ENCODE measurements at places on chromosomes 5 and 9.

DNA sequence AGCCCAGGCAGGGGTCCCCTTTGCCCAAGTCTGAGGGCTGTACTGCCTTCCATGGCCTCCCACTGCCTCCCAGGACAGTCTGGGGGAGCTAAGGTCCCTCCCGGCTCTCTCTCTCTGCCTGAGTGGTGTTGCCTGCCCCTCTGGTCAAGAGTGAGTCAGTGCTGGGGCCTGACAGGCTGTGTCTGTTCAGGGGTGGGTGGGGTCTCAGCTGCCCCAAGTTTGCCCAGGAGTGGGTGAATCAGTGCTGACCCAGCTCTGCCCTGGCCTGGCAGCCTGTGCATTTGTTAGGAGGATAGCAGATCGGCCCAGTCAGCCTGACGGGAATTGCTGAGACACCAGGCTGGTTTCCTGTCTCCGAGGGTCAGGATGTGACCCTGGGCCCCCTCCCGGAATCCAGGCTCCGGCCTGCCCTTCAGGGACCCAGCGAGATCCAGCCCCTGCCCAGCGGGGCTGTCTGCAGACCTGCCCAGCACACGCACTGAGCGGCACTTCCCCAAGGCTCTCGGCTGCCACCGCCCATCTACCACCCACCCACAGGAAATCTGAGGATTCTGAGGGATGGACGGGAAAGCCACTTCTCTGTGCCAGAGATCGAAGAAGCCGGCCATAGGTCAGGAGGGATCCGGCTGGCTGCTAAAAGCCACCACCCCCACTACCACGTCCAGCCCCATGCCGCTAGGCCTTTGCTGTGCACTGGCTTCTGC, 15.9 kb downstream of the ENG start:
- peaks cover 26% of the 10 kb centered on the region for H3K36me3 ChIP-seq
- no peaks in the 10 kb centered on the region for H3K27me3 ChIP-seq
- H3K4me1 ChIP-seq: peaks cover 5% of the 10 kb centered on the region

DNA sequence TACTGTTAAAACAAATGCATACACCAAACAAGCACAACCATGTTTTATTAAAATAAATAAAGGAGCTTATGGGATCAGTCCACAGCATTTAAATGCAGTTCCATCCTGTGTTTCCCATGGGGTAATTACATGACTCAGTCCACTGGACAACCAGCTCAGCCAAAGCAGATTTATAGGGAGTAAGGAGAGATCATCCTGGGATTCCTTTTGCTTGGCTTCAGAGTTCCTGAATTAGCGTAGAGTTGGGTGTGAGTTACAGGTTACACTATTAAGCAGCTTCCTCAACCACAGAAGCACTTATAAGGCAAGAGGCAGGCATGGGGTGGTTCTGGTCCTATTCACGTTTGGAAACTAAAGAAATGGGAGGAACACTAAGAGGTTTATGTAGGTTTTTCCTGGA, 381.1 kb upstream of the ACTBL2 start:
- no peaks in the 10 kb centered on the region for H3K4me1 ChIP-seq
- no peak overlapping the region for H3K27ac ChIP-seq
- H3K27me3 ChIP-seq: no peaks in the 10 kb centered on the region
- H3K36me3 ChIP-seq: no peaks in the 10 kb centered on the region

- H3K4me3 ChIP-seq: peak overlapping the region; percentile 17
- no peaks in the 10 kb centered on the region for H3K27me3 ChIP-seq
- DNase-seq: no peak
These were observed 37.7 kb downstream of the RGS3 start for GRCh38 chr9:113501129-113501686.

DNA sequence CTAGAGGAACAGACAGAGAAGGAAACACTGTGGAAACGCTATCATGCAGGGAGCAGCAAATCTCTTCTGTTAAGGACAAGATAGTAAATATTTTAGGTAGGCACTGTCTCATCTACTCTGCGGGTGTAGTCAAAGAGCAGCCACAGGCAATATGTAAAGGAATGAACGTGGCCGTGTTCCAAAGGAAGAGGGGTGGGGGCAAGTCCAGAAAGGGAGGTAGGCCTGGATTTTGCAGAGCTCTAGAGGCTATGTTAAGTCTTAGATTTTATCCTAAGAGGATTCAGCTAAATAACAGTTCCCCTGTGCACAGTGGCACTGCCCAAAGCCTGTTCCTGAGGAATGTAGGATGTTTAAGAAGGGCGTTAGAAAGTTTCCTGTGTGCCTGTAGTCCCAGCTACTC, 161.6 kb downstream of the ACTL7B start:
- H3K4me1 ChIP-seq: no peaks in the 10 kb centered on the region
- no peaks in the 10 kb centered on the region for H3K27me3 ChIP-seq
- no peak for DNase-seq
- H3K4me3 ChIP-seq: no peak overlapping the region
- no peak overlapping the region for H3K27ac ChIP-seq

- H3K4me3 ChIP-seq: no peak overlapping the region
- H3K27me3 ChIP-seq: no peaks in the 10 kb centered on the region
- no peaks in the 10 kb centered on the region for H3K36me3 ChIP-seq
These were observed 92.5 kb upstream of the ZNF366 start for GRCh38 chr5:72599519-72600370.

DNA sequence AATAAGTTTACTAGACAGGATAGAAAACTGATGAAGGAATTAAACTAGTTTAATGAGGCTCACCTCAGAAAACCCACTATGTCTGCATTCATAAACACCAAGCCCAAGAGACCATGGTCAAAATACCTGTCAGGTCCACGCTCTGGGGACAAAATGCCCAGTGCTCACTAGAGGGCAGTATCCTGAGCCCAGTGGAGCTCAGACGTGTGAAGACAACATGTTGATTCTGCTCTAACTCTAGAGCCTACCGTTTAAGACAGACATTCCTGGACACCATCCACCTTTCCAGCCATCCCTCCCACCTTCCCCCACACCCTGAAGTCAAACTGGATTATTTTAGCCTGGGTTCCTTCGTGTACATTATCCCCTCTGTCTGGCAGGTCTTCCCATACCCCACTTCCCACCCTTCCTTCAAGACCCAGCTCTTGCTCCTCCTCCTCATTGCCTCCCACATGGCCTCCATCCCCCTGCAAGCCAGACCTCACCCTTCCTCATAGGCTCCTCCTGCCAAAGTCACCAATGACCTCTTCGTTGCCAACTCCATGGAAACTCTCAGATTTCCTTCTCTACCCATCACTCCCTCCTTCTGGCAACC, 142.3 kb upstream of the FSTL4 start:
- no peak overlapping the region for H3K27ac ChIP-seq
- H3K4me1 ChIP-seq: no peaks in the 10 kb centered on the region
- no peaks in the 10 kb centered on the region for H3K36me3 ChIP-seq

DNA sequence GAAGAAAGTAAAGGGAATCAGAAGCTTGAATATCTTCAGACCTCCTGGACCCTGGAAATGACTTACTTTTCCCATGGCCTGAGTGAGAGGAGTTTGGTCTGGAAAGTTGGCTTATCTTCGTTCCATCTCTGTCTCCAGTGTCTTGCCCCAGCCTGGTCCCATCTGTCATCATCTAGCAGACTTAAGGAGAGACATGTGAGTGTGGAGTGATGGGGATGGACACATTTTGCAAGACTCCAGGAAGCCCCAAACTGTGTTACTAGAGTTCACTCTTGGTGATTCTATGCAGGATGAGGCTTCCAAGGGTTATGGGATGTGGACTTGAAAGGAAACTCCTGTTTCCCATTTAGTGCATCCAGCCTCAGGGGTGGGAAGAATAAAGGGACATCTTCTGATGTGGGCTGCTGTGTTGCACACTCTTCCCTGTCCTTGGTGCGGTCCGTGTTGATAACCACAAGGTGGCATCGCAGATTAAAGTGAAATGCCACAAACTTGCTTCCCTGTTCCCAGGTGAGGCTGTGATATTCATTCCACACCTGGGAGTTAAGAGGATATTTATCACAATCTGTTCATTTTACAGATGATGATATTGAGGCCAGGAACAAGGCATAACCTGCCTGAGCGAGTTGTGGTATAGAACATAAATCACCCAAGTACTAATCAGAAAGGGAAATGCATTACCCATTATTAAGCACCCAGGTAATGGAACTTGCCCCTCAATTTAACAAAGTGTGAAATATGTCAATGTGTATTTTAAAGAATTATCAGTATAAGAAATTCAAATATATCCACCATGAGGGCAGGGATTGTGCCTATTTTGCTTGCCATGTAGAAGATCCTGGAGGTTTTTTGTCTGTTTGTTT, 269.9 kb upstream of the PAPPA start:
- DNase-seq: no peak
- no peaks in the 10 kb centered on the region for H3K27me3 ChIP-seq
- H3K4me3 ChIP-seq: no peak overlapping the region
- no peaks in the 10 kb centered on the region for H3K4me1 ChIP-seq

DNA sequence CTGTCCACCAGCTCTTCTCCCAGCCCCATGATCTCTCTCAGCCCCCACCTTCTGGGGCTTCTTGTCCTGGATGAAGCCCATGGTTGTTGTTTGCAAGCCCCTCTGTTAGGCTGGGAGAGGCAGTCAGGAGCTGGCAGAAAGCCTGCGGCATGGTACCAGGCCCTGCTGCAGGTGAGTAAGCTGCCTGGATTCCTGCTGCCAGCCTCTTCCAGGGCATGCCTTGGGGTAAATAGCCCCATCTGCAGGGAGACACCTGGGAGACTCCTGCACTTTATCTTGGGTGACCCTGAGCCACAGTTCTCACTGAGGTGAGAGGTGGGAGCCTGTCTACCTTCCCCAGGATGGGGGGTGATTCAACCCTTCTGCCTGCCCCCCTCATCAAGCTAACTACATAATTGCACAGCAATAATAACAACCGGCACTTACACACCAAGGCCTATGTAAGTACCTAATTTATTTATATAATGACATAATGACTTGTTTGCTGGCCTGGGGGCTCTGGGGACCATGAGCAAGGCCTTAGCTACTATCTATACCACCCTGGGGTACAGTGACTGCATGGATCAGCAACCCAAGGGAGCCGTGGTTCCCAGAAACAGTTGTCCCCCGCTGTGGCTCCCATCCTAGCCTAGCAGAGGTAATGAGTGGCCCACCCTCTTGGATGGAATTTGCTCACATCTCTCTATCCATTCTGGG, 116.0 kb downstream of the PSD2 start:
- peak; percentile 55 for DNase-seq
- no peaks in the 10 kb centered on the region for H3K27me3 ChIP-seq
- peaks cover 4% of the 10 kb centered on the region for H3K4me1 ChIP-seq

GRCh38 chr5:149782018-149782894, 52.1 kb downstream of the PPARGC1B start:
- H3K4me3 ChIP-seq: no peak overlapping the region
- no peak overlapping the region for H3K27ac ChIP-seq
- no peaks in the 10 kb centered on the region for H3K36me3 ChIP-seq
- H3K27me3 ChIP-seq: no peaks in the 10 kb centered on the region
- no peak for DNase-seq

DNA sequence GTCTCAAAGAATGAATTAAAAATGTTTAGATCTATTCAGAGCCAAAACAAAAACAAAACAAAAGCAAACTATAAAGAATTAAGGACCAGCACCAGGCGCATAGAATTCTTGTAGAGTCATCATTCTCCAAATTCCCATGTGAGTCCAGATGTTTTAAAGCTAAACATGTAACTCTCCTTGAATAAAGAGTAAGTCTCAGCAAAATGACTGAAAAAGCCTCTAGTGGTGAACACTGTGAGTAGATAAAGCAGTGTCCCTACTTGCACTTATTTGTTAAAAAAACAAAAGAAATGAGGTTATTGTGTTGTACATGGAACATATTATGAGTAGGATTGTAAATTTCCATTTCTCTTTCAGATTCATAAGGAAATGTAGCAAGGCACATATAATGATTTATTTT, 44.0 kb downstream of the NNT start:
- H3K27ac ChIP-seq: no peak overlapping the region
- peaks cover 28% of the 10 kb centered on the region for H3K36me3 ChIP-seq

DNA sequence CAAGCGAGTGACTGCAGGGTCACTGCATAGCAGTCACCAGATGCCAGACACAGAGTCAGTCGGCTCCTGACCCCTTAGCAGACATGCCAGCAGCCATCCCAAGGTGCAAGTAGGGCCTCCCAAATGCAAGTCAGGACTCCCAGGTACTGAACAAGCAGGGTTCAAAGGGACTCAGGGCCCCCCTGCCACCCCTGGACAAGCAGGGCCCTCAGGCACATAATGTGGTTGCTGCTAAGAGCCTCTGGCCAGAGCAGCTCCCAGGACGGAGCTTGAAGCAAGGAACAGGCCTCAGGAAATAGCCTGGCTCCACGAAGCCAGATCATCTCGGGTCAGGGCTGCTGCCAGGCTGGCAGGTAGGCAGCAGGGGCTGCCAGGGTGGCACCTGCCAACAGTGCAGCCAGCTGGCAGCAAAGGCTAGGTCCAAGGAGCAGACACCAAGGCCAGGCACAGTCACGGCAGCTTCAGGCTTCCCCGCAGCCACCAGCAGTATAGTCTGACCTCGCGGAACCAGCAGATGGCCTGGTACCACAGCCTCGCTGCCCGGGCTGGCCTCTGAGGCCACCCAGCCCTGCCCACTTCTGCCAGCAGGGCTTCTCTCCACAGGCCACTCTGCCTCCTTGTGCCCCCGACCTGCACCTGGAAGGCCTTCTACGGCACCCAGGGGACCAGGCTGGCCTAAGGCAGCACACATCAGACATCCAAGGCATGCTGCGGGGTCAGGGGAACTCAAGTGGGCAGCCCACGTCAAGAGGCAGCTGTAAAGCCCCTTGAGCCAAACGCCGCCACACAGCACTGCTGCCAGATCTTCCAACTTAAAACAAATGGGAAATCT, 7.4 kb downstream of the EEIG1 start:
- no peaks in the 10 kb centered on the region for H3K36me3 ChIP-seq
- no peaks in the 10 kb centered on the region for H3K27me3 ChIP-seq
- H3K4me1 ChIP-seq: peaks cover 94% of the 10 kb centered on the region
- H3K27ac ChIP-seq: peak overlapping the region; percentile 94
- H3K4me3 ChIP-seq: no peak overlapping the region

DNA sequence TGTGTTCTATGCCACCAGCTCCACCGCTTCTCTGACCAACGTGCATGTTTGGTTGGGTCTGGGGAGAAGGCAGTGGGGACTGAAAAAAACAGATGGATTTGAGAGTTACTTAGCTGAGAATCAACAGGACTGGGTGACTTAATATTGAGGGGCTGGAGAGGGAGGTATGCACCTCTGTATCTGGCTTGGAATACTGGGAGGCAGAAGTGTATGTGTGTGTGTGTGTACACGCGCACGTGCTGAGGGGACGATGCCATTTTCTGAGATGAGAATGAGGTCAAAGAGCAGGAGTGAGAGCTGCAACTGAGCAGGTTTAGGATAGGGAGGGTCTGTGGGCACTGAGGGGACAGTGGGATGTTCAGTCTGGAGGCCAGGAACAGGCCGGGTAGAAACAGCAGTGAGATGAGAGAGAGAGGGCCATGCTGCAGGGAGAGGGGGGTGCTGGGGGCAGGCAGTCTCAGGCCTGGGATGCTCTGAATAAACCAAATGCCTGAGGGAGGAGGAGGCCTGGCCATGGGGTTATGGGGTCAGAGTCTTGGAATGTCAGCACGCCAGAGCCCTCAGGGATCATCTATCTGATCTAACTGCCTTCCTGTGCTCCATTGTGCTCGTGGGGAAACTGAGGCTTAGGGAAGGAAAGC, 14.0 kb downstream of the PDGFRB start:
- peaks cover 11% of the 10 kb centered on the region for H3K4me1 ChIP-seq
- no peak overlapping the region for H3K4me3 ChIP-seq
- no peaks in the 10 kb centered on the region for H3K27me3 ChIP-seq
- H3K36me3 ChIP-seq: peaks cover 14% of the 10 kb centered on the region
- peak overlapping the region; percentile 98 for H3K27ac ChIP-seq

- H3K36me3 ChIP-seq: peaks cover 5% of the 10 kb centered on the region
- H3K27me3 ChIP-seq: no peaks in the 10 kb centered on the region
- peak within 1 kb of the TSS; percentile 41 for H3K4me3 ChIP-seq
- no peak within 1 kb of the TSS for H3K27ac ChIP-seq
- peaks cover 11% of the 10 kb centered on the region for H3K4me1 ChIP-seq
- DNase-seq: peak; percentile 74
These were observed at the start of gene FGF18 for GRCh38 chr5:171418982-171419687. TSS of gene FGF18 (plus strand) at chr5:171419647. CDS start at chr5:171420200, 553 bp downstream.

GRCh38 chr5:162485666-162486292, 418.2 kb downstream of the GABRG2 start:
- peak; percentile 71 for DNase-seq
- H3K4me1 ChIP-seq: peaks cover 30% of the 10 kb centered on the region
- no peaks in the 10 kb centered on the region for H3K36me3 ChIP-seq
- no peaks in the 10 kb centered on the region for H3K27me3 ChIP-seq

Measured in tibial artery (tissue), 4 donors.